ENCODE measurements at places on chromosomes 1 and 21.

DNA sequence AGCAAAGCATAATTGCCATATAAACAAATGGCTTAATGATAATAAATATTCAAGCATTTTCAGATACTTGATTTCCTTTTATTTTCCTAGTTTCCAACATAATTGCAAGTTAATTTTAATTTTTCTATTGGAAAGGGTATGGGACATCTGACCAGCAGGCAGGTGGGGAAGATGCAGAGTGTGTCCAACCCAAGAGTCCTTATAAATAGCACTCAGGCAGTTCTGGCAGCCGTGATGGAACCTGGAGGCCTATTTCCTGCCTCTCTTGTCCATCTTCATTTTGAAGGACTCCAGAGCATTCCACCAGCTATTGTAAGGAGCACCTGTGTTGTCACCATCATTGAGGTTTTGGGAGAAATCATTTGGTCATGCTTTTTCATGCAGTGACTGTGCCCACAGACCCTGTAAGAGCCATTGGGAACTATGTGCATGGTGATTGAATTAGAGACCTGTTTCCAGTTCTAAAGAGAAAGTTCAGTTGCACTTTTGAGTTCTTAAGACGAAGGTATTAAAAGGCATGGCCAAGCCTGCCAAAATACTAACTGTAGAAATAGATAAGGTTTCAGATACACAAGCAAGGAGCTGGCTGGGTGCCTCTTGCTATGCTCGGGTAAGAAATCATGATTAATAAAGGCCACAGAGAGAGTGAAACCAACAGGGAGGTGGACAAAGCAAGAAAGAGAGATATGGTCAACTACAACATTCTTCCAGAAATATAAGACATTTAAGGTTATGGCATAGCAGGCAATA lies 92.3 kb downstream of the SPATA46 start:
- no peak for DNase-seq

DNA sequence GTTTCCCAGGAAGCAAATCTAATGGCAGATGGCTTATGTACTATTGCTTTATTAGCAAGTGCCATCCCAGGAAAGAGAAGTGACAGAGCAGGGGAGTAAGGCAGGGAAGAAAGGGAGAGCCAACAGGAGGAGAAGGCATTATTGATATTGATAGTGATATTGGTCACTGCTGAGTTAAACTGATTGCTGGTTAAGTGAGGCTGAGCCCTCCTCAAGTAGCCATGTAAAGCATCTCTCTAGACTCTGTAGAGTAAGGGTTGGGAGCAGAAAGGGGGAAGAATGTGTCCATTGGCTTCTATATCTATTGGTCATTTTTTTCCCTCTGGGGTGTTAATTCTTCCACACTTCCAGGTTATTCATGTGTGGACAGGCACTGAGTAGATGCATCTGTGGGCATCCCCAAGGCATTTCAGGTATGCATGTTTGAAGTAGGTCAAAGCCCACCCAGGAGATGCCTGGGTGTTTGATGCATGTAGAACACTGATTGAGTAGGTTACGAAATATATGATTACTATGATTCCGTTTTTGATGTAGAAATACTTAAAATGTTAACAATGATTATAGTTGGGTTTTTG lies 290.5 kb upstream of the DPYD start:
- no peak for DNase-seq

DNA sequence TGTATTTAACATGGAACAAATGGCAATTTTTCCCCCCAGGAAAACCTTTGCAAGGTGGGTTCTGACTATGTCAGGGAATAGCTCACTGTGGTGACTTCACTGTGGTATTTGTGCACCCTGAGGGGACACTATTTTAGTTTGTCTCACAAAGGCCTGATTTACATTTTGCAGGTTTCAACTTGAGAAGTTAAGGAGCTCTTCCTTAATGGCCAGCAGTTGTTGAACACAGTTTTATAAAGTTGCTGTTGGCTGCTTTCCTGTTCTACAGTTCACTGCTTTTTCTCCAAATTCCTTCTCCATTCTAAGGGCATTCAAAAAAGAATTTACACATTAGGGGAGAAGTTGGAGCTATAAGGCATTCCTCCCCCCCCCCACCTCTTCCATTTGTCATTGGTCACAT lies 4.6 kb downstream of the LAMC1 start:
- no peak for DNase-seq

DNA sequence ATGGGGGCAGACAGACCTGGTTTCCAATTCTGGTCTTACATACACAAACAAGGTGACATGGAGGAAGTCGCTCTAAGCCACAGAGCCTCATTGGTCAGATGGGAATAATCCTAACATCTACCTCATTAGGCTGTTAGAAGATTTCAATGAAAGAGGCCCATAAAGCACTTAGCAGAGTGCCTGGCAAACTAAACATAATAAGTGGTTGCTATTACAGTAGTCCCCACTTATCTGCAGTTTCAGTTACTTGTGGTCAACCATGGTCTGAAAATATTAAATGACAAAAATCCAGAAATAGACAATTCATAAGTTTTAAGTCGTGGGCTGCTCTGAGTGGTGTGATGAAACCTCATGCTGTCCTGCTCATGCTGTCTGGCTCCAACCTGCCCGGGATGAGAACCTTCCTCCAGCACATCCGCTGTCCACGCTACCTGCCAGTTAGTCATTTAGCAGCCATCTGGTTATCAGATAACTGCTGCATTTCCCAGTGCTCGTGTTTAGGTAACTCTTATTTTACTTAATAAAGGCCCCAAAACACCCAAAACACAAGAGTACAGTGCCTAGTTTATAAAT lies 112.3 kb downstream of the DDX20 start:
- no peak for DNase-seq

DNA sequence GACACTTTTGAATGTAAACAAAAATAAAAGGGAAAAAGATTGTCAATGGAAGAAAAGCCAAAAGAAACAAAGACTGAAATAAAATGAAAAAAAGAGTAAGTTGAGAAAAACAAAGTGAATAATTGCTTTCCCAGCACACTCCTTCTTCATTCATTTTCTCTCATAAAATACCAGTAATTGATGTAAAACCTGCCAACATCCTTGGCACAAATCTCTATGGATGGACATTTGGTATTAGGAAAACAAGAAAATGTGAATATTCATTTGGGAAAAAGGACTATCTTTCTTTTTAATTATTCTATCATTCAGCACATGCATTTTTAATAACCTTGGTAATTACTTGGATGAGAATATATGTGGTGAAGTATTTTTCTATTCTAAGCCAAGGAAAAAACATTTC lies 204.4 kb upstream of the TNR start:
- DNase-seq = no peak

- no peak for DNase-seq
Measured at GRCh38 chr1:145926686-145927062, 610 bp downstream of the RBM8A start.

- no peak for DNase-seq
Measured at GRCh38 chr1:85579622-85580021, 939 bp upstream of the CCN1 start.

DNA sequence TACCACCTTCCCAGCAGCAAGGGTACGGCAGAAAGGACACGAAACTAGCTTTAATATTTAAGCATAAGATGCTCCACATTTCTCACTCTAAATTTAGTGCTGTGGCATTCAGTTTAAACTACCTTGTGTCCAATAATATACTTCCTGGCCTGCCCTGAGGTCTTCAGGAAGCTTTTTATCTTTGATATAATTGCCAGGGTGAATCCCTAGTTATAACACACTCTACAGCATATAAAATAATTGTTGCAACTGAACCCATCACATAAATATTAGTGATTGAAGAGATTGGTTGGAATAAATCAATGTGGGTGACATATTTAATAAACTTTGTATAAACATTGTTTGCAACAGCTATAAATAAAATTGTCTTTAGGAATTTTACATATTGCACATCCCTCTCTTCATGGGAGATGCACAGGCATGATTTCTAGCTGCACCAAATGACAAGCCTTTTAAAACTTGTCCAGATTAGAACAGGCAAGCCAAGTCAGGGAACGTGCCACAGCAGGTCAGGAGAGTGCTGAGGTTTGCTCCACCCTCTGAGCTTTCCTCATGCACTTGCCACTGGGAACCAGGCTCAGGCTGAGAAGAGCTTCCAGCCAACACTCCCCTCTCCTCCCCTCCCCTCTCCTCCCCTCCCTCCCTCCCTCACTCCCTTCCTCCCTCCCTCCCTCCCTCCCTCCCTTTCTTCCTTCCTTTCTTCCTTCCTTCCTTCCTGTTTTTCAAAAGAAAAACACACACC lies 623.2 kb upstream of the PKN2 start:
- no peak for DNase-seq
